ENCODE measurements at places on chromosomes 7 and 10.

GRCh38 chr10:131681122-131681521 is 219.7 kb upstream of the PPP2R2D start:
- DNase-seq, result no peak

- no peak for DNase-seq
Measured at GRCh38 chr10:71504570-71504969, 107.8 kb downstream of the CDH23 start.

GRCh38 chr10:72425133-72425532 is 70.4 kb upstream of the DNAJB12 start:
- peak; percentile 3 for DNase-seq

GRCh38 chr7:97480772-97481390 is 251.0 kb upstream of the TAC1 start:
- no peak for DNase-seq

DNA sequence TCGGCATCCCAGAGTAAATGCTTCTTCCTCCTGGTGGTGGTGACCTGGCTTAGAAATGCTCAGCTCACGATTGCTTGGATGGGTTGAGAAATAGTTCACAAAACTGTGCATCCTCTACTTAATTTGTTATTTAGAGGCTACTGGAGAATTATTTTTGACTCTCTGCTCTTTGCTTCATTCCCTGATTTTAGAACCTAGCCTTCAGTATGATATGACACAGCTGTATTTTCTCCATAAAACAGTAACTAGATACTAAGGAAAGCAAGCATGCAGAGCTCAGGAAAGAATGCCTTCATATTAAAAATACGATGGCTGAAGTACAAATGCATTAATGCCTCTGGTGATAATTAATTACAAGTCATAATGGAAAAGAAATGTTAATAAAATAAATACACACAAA is 602.0 kb upstream of the COBL start:
- no peak for DNase-seq

DNA sequence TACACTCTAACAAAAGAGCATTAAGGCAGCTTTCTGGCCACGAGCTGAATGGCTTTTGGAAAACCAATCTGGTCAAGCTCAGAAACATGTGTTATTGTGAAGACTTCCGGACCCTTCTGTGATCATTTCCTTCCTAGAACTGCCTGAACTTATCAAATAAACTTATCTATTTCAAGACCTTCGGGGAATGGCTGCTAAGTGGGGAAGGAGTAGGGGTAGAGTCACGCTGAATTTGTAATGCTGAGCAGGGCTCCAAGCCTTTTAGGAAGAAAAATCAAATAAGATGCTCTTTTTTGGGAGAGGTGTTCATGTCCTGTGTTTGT is 56.6 kb downstream of the PAPSS2 start:
- no peak for DNase-seq

DNA sequence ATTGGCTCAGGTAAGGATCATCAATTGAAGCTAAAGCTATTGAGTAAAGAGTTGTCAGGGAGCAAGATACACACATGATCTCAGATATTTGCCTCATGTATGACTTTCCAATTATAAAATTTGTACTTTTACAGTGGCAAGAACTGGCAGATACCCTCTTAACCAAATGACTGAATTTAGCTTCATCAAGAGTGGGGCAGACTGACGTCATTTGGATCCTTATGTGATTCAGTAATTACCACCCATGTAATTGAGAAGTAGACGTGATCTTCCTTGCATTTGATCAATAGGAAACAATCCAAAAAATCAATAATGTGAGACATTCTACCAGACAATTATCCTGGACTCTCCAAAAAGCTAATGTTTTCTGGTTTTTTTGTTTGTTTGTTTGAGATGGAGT is 8.9 kb downstream of the LRRC72 start:
- DNase-seq, result no peak
